ENCODE measurements at places on chromosomes 1 and 21.

- no peak for DNase-seq
These were observed 4.9 kb upstream of the ATXN7L2 start for GRCh38 chr1:109478806-109479205.

GRCh38 chr1:198234520-198235251 is 77.9 kb downstream of the NEK7 start:
- DNase-seq = no peak

DNA sequence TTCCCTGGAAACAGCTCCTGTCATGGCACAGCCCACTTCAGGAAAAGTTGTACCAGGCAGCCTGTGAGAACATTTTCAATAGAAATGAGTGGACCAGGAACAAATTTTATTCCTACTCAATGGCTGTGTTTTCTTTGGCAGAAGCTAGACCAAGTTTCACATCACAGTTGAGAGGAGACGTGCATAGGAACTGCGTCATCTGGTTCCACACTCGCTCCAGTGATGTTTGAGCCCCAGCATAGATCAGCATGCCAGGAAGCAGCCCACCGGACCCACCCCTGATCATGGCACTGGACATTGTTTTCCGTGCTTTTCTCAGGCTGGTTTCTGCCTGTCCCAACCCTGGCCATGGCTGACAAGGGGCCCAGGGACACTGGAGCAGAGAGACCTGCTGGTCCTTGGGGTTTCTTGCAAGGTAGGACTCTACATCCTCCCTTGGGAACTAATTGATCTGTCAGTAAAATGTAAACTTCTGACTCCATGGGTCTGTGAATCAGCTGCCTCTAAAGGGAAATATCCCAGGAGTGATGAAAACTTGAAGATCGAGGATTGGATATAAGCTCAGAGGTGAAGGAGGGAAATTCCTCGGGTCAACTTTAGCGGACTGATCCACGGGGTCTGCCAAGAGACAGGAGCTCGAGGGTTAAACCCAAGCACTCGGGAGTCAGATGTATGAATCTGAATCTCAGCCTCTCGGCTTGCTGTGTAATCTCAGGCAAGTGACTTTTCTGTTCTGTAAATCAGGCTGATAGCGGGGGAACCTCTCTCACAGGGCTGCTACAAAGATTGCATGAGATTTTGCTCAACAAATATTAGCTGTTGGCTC is 35.7 kb downstream of the NEK2 start:
- no peak for DNase-seq

DNA sequence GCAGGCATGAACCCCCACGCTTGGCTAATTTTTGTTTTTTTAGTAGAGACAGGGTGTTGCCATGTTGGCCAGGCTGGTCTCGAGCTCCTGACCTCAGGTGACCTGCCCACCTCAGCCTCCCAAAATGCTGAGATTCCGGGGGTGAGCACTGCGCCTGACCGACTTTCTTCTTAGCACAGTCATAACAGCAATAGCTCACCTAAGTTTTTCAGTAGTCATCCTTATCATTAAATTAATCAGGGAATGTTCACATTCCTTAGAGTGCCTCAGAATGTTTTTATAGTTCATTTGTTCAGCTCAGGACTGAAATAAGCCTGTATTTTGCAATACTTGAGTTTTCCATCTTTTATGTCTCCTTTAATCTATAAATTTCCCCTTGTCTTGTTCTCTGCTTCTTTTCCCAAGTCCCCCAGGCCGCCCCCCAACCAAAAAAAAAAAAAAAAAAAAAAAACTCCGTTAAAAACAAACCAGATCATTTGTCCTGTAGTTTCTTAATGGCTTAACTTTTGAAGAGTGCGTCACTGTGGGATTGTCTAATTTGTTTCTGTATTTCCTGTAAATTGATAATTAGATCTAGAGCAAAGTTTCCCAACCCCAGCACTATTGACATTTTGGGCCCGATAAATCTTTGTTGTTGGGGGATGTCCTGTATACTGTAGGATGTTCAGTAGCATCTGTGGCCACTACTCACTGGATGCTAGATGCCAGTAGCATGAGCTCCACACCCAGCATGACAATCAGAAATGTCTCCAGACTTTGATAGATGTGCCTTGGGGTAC is 120.7 kb downstream of the ITSN1 start:
- DNase-seq = no peak

GRCh38 chr1:214292322-214292721 is 11.4 kb downstream of the SMYD2 start:
- no peak for DNase-seq

GRCh38 chr1:56922507-56922906 is 43.3 kb downstream of the C8B start:
- DNase-seq = no peak

DNA sequence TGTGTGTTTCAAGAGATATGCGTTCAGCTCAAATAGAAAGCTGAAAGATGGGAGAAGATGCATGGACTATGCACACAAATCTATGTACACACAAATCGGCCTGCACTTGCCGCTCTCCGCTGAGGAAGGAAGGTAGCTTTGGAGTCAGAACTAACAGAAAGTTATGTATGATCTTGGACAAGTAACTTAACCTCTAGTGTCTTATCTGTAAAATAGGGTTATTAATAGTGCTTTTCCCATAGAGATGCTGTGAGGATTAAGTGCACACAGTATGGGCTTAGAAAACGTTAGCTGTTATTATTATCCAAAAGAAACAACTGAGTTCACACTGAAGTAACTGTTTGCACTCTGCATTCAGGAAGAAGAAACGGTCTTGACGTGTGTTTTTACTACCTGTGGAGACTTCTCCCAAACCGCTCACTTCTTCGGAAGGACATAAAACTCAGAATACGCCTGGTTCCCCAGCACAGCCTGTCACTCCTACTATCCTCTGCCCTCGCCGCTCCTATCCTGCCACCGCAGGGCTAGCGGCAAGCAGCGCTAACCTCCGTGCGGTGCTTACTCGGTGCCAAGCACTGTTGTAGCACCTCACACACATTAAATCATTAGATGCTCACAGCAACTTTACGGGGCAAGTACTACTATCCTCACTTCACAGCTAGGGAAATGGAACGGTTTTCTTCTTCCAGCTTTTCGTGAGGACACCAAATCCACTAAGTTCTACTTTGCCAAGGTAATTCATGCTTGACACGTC is 1.3 kb downstream of the TGFBR3 start:
- peak; percentile 19 for DNase-seq

DNA sequence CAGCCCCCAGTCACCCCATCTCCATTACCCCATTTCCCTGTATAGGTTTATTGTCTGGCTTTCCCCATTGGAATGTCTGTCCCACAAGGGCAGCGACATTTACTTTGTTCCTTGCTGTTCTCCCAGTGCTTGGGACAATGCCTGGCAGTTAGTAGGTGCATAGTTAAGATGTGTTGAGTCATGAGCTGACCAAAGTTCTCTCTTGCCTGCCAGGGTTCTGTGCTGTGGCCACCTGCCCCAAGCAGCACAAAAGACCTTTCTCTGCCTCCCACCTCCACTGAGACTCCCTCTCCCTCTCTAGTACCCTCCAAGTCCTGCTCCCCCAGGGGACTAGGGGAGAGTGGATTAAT is 40.0 kb downstream of the TMCO4 start:
- no peak for DNase-seq

DNA sequence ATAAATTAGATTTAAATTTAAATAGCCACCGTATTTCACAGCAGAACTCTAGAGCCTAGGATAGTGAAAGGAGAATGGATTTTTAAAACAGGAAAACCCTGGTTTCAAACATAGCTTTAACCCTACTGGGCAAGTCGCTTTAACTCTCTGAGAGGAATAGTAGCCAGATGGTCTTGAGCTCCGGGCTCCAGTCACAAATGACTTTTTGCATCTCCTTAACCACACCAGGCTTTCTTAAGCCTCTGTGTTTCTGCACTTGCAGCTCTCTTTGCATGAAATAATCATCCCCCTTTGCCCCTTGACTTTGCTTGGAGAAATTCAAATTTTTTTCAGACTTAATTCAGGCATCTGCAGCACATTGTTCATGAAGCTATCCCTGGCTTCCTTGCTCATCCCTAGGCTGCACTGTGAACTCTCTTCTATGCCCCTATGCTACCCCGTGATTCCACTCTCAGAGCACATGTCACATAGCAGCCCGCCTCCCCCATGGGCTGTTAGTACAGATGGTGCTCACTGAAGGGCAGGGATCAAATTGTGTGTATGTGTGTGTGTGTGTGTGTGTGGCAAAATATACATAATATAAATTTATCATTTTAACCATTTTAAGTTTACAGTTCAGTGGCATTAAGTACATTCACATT is 68.8 kb upstream of the DAB1 start:
- no peak for DNase-seq

GRCh38 chr1:235074523-235075047 is 54.1 kb downstream of the TOMM20 start:
- peak; percentile 14 for DNase-seq

DNA sequence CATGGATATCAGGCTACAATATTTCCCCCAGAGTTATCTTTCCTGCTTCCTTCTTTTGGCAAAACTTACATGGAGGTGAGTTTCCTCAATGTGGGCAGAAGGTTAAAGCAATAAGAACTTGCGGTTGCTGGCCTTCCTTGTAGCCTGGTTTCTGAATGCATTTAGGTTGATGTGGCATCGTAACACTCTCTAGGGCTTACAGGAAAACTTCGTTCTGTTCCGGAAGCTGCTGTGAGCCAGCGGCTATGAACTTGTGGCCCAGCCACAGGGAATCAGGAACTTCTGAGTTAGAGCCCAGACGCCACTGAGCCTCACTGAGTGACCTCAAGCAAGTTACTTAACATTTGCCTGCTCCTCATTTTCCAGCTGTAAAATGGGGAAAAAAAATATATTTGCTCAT is 623.4 kb upstream of the ADAMTS5 start:
- no peak for DNase-seq

GRCh38 chr1:228166170-228166936 is 749 bp downstream of the IBA57 start:
- peak; percentile 45 for DNase-seq

DNA sequence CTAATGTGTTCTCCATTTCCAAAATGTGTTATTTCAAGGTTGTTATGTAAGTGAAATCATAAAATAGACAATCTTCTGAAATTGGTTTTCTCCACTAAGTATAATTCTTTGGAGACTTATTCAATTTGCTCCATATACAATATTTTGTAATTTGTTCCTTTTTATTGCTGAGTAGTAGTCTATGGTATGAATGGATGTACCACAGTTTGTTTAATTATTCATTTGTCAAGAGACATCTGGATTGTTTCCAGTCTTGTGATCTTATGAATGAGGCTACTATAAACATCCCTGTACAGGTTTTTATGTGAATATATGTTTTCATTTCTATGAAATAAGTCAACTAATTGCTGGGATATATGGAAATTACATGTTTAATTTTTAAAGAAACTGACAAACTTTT is 652.6 kb upstream of the PLXNA2 start:
- no peak for DNase-seq

DNA sequence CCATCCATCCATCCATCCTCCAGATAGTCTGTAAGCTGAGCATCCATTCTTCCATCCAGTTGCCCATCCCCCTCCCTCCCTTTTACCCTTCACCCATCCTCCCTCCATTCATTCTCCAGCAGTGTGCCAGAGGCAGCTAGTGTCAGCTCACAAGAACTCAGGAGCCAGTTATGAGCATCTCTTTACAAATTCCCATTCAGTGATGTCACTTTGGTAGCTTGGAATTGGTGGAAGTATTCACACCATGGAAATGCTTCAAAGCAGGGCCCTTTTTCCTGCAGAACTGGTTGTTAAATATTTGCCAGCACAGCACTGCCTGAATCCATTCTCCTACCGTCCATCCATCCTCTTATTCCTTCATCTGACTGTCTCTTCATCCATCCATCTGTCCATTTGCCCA is 72.5 kb downstream of the ARHGEF10L start:
- DNase-seq = no peak

GRCh38 chr1:224874775-224875174 is 54.7 kb upstream of the DNAH14 start:
- DNase-seq = no peak

DNA sequence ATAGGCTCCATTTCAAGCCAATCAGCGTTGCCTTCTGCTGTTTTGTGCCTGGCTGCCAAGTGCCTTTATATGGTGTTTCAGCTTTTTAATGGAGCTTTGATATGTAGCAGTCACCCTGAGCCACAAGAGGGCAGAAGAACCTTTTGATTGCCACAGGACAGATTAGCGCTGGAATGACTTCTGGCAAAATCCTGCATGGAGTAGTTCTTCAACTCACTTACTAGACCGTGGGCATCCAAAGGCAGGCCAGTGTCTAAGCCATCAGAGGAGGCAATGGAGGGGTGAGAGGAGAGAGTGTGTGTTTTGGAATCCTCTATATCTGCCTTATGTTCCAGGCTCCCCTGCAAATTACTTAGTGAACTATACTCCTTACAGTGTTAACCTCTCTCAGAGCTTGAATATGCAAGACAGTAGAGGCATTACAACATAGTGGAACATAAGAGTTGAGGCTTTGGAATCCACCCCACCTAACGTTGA is 56.2 kb downstream of the ST3GAL3 start:
- peak; percentile 39 for DNase-seq

DNA sequence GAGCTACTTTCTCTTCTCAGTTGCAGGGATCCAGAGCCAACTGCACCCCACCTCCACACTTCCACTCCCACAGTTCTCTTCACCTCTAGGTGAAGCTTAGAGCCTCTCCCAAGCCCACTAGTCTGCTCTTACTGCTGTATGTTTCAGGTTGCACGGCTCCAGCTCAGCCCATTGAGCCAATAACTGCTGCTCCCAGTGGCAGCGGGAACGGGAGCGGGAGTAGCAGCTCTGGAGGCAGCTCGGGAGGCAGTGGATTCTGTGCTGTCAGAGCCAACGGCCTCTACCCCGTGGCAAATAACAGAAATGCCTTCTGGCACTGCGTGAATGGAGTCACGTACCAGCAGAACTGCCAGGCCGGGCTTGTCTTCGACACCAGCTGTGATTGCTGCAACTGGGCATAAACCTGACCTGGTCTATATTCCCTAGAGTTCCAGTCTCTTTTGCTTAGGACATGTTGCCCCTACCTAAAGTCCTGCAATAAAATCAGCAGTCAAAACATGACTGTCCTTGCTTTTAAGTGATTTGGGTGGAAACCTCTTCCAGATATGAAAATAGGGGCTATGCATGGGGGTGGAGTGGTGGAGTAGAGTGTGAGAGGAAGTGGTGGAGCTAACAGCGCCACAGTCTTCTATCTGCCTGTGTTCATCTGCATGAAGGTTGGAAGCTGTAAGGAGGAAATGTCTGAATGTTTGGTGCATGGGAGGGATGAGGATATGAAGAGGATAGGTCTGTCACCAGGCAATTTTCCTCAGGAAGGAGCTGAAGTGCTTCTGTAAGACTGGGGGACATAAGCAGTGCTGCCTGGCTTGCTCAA is 29.6 kb downstream of the CHIA start:
- DNase-seq = no peak

DNA sequence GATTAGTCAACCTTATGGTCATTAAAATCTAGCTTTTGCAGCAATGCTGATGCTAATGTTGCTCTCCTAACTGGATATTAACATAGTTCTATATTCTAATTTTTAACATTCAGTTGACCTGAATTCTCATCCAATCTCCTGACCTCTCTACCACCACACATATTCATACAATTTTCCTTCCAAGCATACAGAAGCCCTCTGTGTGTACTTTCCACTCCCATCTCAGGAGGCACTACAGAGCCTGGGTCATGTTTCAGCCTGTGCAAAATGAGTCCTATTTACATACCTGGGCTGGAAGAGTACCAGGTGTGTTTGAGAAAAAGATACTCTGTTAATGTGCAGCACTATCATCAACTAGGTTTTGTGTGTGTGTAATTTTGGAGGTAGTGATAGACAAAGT is 486.3 kb downstream of the NEGR1 start:
- DNase-seq = no peak
